CD14-positive monocyte (primary cell): ENCODE measurements at places on chromosomes 5 and 9.

DNA sequence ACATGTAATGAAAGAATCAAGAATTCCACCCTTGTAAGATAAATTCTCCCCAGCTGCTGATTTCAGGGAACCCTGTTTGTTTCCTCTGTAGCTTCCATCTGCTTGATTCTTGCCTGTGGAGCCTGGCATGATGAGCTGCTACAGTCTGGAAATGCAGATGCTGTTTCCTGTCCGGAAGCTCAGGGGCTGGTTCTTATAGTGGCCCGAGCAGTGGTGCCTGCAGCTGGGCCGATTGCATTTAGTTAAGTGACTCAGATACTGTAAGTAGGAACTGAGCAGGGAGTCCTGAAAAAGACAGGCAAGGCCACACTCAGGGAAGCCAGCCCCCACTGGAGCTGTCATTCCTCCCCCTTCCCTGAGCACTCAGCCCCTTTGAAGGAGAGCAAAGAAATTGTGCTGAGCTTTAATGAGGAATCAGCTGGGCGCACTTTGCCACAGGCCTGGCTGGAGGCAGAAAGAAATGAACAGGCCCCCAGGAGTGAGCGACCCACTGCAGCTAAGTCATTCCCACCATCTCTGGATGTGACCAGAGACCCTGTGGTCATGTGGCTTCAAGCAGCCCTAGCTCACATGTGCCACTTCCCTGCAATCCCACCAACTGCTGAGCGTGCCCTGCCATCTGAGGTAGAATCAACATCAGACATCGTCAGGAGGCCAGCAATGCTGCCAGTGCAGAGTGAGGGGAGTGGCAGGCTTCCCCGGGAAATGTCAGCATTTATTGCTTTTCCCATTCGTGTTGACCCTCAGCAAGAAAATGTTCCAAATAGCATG lies 206.0 kb upstream of the WWC1 start:
- DNase-seq: no peak

- peak; percentile 28 for DNase-seq
Observed at GRCh38 chr9:121912812-121913627, 180.1 kb downstream of the TTLL11 start.

- DNase-seq: no peak
Observed at GRCh38 chr9:90256345-90256744, 386.3 kb downstream of the DIRAS2 start.

DNA sequence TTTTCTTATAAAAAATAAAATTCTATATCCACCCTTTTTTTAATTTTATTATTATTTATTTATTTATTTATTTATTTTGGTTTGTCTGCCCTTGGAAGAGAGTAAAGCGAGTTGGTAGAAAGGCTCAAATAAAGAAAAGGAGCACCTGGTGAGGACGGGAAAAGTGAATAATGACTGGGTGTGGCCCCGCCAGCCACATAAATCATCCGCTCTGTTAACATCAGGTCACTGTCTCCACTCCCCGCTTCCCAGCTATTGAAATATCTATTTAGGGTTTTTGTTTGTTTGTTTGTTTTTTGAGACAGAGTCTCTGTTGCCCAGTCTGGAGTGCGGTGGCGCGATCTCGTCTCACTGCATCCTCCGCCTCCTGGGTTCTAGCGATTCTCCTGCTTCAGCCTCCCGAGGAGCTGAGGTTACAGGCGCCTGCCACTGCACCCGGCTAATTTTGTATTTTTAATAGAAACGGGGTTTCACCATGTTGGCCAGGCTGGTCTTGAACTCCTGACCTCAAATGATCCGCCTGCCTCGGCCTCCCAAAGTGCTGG lies 844 bp downstream of the POLR3G start:
- no peak for DNase-seq

GRCh38 chr9:112439171-112439570 lies 47.5 kb upstream of the KIAA1958 start:
- DNase-seq: no peak

- no peak for DNase-seq
Observed at GRCh38 chr9:121298689-121299466, 30.9 kb downstream of the GSN start.

GRCh38 chr5:38441453-38442246 lies 114.8 kb downstream of the LIFR start:
- peak; percentile 75 for DNase-seq

DNA sequence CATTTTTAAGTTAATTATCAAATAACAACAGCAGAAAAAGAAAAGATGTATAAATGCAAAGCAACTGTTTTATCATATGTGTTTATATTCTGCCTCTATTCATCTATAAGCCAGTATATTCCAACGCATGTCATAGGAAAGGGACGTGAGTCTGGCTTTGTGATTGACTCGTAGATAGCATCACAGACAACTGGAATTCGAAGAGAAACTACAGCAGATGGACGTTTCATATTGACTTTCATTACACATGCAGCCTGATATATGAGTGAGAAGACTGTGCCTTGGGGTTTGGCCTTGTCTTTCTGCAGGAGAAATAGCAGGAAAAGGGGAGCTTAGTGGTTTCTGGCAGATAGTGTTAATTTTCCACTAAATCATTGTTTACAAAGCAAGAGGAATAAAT lies 1111.9 kb downstream of the MAT2B start:
- no peak for DNase-seq

DNA sequence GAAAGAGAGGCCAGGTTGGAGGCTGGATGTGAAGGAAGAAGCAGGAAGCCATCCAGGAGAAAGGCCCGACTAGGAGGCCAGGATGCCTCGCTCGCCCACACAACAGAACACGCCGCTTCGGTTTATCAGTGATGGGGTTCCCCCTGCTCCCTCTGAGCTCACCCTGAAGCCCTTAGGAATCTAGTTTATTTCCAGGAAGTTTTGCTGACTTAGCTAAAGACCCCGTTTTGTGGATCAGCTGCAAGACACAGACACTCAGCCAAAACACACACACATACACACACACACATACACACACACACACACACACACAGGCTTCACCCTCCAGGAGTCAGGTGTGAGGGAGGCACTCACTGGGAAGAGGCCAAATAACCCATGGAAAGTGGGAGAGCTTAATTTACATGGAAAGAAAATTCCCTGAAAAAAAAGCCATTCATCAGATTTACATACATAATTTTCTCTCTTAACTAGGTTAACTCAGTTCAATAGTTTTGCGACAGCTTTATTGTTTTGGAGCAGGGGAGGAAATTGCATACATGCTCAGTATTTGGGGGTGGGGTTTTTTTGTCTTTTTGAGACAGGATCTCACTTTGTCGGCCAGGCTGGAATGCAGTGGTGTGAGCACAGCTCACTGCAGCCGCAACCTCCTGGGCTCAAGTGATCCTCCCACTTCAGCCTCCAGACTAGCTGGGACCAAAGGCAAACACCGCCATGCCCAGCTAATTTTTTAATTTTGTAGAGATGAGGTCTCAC lies 92.7 kb upstream of the HAND1 start:
- no peak for DNase-seq

DNA sequence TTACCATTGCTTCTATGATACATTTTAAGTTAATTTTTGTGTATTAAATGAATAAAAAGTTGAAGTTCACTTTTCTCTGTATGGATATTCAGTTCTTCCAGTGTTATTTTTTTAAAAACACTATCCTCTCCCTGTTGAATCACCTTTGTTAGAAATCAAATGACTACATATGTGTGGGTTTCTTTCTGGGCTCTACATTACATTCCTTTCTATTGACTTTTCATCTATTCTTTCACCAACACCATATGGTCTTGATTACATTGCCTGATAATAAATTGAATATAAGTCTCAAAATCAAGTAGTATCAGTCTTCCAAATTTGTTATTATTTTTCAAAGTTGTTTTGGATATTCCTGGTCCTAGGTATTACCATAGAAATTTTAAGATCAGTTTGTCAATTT lies 7.3 kb upstream of the RASEF start:
- DNase-seq: no peak

DNA sequence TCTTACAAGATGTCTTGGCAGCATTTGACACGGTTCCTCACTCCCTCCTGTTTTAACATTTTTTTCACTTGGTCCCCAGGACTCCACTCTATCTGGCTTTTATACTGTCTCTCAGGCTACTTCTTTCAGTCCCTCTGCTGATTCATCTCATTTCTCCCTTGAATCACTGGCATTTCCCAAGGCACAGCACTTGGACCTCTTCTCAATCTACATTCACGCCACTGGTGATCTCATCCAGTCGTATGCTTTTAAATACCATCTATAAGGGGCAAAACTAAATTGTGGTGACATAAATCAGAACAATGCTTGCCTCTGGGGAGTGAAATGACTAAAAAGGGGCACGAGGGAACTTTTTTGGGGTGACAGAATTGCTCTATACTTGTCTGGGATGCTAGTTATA lies 47.1 kb downstream of the MAPKAP1 start:
- no peak for DNase-seq

GRCh38 chr5:176700239-176700847 lies 53.1 kb downstream of the TSPAN17 start:
- DNase-seq: no peak

DNA sequence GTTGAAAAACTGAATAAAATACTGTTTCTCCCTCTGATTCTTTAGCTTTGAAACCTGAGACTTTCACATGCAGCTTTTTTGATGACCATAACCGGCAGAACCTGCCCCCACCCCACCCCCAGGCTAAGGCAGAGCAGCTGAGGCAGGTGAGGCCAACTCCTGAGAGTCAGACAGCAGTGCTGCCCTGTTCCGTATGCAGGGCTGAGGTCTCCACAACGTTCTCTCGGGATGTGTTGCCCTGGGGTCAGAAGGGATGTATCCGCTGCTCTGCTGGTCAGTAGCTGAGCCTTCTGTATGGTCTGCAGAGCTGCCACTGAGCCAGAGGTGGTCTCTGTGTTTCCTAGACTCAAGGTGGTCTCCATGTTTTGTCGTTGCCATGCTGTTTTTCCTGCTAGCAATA lies 190.5 kb downstream of the AOPEP start:
- no peak for DNase-seq

DNA sequence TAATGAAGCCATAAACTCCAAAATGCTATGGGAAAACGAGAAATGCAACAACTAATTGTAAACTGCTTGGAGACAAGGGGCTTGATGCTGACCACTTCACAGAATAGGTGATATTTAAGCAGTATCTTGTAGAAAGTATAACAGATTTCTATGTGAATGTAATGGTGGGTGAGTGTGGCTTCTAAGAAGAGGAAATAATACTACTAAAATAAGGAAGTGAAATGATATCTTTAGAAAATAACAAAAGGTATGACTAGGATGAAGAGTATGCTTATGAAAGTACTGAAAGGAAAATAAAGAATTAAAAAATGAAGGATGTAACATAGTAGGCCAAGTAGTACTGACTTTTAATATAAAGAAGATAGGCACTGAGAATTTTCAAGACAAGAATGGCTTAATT lies 94.2 kb downstream of the AGTPBP1 start:
- DNase-seq: no peak

DNA sequence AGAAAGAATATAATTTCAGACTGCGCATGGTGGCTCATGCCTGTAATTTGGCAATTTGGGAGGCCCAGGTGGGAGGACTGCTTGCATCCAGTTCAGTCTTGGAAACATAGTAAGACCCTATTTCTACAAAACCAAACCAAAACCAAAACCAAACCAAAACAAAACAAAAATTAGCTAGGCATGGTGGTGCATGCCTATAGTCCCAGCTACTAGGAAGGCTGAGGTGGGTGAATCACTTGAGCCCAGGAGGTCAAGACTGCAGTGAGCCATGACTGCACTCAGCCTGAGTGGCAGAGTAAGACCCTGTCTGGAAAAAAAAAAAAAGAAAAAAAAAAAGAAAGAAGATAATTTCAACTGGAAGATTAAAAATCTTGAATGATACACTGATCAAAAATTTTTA lies 137.0 kb upstream of the ACOT12 start:
- no peak for DNase-seq

GRCh38 chr5:116343961-116344360 lies 230.7 kb downstream of the SEMA6A start:
- DNase-seq: no peak
